ENCODE measurements at places on chromosomes 7 and 10. TPM values are rescaled to one million over a fixed set of nuclear protein-coding genes. Genes with fewer than 3 reads are reported as not detected.

DNA sequence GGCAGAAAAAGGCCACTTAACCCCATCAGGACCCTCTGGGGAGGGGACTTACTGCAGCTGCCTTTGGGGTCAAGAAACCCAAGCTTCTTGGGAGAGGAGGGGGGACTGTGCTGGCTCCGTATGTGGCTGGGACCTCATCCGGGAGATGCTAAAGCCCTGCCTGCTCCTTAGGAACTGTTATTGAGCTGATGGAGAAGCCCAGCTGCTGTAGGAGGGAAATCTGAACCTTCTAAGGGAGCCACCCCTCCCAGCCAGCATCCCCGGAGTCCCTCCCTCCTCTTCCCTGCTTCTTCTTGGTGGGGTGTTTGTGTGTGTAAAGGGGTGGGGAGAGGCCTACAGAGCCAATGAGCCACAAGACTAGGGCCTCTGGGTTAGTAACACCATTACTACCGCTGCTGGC is 8.2 kb downstream of the KCNIP2 start:
- no peak for DNase-seq

GRCh38 chr10:113157441-113157840 is 207.4 kb downstream of the TCF7L2 start:
- DNase-seq, result no peak

- DNase-seq, result no peak
Measured at GRCh38 chr7:86947929-86948328, 111.5 kb downstream of the ELAPOR2 start.

The MAGI2 gene
- total RNA-seq, result 244 TPM

DNA sequence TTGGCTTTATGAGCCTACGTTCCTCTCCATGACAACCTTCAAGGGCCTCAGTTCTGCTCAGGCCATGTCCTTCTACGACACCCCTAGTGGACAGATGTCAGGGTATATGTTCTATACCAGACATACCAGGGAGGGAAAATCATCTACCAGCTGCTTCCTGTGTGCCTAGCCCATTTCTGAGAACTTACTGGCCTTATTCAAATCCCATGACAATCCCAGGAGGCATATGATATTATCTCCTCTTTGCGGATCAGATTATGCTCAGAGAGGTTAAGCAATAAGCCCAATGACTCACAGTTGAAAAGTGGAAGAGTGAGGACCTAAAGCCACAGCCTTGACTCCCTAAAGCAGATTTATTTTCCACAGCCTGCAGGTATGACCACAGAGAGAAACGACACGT is 139.3 kb downstream of the GLI3 start:
- no peak for DNase-seq

DNA sequence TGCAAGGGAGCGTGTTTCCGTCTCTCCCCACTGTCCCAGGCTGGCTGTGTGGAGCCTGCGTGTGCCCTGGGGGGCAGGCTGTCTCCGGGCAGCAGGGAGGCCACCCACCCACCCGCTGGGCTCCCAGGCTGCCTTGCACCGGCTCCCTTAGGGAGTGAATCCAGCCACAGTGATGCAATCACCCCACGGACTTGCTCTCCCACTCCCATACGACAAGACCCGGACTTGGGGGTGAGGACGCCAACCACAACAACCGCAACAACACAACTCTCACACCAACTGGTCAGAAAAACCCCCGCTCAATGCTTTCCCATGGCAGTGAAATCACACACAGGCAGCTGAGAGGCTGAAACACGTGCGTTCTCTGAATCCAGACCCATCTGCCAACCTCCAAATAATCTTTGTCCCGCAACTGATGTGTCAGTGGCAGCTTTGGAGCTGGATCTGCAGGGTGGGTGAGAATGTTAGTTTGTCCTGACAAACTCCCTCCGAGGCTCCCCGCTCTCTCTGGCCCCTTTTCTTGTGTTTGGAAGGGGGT is 62.7 kb upstream of the DDC start:
- no peak for DNase-seq
